Immature natural killer cell (primary cell): ENCODE measurements at places on chromosomes 3 and 15. TPM values are rescaled to one million over a fixed set of nuclear protein-coding genes. Genes with fewer than 3 reads are reported as not detected.

Gene PHLDB2
- polyA plus RNA-seq = 8.2 TPM

Gene SLC9C1
- polyA plus RNA-seq = not detected

DNA sequence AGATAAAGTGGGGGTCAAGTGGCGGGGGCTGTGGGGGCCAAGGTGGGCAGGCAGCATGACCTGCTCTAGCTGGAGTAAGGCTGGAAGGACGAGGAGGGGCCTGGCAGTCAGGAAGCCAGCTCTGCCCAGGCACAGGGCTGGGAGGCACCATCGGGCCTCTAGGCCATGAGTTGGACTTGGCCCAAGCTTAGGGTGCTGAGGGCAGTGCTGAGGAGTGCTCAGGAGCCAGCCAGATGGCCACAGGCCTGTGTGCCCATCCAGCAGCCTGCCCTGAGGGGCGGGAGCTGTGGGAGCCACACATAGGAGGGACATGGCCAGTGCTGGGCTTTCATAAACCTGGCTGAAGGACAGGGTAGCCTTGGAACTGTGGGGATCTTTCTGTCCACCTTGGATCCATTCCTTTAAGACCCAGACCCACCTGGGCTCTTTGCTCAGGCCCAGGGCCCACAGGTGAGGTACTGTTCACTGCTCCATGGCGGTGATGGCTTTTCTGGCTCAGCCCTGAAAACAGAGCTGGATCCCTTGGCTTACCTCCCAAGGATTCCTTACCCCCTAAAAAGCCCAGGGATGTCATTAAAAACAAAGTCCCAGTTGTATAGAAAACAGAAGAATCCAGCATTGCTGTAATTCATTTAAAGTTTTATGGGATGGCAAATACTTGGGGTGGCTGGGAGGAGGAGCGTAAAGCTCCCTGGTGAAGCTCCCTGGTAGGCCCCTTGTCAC is 137.0 kb downstream of the DNAJB8 start:
- no peak overlapping the region for H3K27ac ChIP-seq
- H3K4me1 ChIP-seq = no peaks in the 10 kb centered on the region
- H3K27me3 ChIP-seq = no peaks in the 10 kb centered on the region
- no peak for DNase-seq

- no peak for DNase-seq
- H3K36me3 ChIP-seq = no peaks in the 10 kb centered on the region
- H3K4me1 ChIP-seq = peaks cover 3% of the 10 kb centered on the region
- no peak overlapping the region for H3K4me3 ChIP-seq
Observed at GRCh38 chr15:67022587-67023105, 42.8 kb upstream of the SMAD3 start.

DNA sequence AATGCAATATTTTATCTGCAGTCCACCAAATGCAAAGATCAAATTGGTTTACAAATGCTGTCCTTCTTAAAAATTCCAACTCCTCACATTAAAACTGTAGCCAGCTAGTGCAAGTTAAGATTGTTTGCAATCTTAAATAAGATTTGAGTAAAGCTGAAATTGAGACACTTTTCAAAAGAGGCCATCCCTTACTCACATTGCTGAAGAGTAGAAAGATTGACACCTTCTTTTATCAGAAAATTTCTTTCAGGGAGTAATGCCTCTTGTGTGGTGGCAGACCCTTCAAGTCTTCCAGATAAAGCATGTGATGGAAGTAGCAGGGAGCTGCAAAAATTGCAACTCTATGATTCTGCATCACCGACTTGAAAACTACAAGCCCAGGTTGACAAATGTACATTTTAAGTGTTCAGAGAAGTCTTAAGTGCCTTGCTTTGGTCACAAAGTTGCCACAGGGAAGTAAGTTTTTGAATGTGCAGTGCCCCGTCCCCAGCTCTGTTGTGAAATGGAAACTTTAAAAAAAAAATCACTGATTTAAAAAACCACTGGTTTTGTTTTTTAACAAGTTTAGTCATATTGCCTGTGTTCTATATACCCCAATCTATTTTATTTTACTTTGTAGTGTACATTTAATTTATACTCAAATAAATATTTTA is 12.6 kb downstream of the CD86 start:
- H3K27ac ChIP-seq = no peak overlapping the region
- no peaks in the 10 kb centered on the region for H3K27me3 ChIP-seq
- DNase-seq = no peak
- no peak overlapping the region for H3K4me3 ChIP-seq

DNA sequence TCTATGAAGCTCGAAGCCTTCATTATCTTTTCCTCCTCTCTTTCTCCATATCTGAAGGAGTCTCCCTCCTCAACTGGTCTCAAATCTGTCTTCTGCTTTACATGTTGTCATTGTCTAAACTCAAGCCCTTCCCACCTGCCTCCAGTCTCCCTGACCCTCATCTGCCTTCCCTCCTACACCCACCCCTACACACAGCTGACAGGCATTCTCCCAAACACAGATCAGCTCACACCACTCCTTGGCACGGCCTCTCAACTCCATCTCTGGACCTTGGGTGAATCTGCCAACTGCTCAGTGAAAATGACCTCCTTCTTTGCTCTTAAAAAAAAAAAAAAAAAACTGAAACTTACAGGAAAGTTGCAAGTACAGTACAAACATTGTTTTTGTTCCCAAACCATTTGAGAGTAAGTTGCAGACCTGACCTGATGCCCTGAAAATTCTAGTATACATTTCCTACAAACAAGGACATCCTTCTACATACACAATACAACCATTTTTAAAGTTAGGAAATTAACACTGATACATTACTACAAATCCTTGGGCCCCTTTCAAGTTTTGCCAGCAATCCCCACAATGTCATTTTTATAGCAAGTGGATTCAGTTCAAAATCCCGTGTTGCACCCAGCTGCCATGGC is 49.4 kb upstream of the UBE2E1 start:
- H3K27me3 ChIP-seq = peaks cover 4% of the 10 kb centered on the region
- H3K4me3 ChIP-seq = no peak overlapping the region
- H3K36me3 ChIP-seq = no peaks in the 10 kb centered on the region

DNA sequence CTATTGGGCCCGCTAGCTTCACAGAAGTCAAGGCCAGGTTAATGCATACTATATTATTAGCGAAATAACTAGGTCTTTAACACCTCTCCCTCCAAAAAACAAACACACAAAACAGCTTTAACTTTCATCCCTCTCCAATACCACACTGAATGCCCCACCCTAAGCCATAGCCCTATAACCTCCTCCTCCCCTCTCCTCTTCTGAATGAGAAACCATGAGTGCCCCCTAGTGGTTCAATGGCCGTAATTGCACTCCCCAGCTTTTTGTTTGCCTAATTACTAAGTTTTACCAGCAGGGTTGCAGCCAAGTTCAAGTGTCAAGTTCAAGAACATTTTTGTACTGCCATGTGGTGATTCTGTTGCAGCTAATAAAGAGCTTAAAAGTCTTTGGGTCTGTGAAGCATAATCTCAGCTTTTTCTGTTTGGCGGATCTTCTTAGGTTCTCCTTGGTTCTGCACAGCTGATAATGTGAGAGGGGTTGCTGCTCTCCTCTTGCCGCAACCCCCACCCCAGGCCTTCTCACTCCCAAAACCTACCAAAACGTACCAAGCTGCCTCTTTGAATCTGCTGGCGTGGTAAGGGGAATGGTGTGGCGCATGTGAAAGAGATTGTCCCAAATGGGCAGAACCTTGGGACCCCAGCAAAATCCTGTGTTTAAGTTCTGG is 57.9 kb downstream of the RPL22L1 start:
- H3K27me3 ChIP-seq = no peaks in the 10 kb centered on the region
- peak; percentile 67 for DNase-seq
- no peak overlapping the region for H3K27ac ChIP-seq

DNA sequence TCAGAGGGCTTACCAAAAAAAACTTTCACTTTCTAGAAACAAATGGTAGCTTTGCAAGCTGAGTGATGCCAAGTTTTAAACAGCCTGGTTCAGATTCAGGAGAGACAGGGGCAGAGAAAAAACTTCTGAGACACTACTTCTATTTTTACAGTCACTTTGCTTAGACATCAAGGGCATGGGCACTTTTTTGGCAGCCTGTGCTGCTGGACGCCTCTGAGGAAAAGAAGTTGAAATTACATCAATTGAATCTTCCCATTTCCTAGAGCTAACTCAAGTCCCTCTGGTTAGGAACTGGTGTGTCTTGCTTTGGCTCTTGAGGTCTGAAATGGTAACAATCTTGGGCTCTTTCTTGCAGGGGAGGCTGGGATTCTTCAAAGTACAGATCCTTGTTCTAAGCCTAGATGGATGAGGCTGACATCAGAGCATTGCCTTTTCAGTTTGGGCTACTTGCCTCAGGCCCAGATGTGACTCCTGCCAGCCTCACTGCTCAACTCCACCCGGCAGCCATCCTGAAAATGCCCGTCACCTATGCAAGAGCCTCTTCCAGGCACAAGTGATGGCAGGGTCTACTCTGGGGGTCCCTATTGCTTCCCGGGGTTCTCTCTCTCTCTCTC is 357.5 kb downstream of the FOXP1 start:
- H3K27me3 ChIP-seq = peaks cover 13% of the 10 kb centered on the region
- H3K27ac ChIP-seq = peak overlapping the region; percentile 81
- H3K4me3 ChIP-seq = peak overlapping the region; percentile 80
- DNase-seq = peak; percentile 12
- peaks cover 5% of the 10 kb centered on the region for H3K36me3 ChIP-seq

GRCh38 chr3:37255990-37256308 is 81.6 kb upstream of the LRRFIP2 start:
- no peak overlapping the region for H3K4me3 ChIP-seq
- peaks cover 1% of the 10 kb centered on the region for H3K27me3 ChIP-seq
- H3K4me1 ChIP-seq = peaks cover 54% of the 10 kb centered on the region
- no peak overlapping the region for H3K27ac ChIP-seq
- H3K36me3 ChIP-seq = no peaks in the 10 kb centered on the region
